Muscle of arm (tissue), 14 donors: ENCODE measurements at places on chromosomes 16 and 17. TPM values are rescaled to one million over a fixed set of nuclear protein-coding genes. Genes with fewer than 3 reads are reported as not detected.

DNA sequence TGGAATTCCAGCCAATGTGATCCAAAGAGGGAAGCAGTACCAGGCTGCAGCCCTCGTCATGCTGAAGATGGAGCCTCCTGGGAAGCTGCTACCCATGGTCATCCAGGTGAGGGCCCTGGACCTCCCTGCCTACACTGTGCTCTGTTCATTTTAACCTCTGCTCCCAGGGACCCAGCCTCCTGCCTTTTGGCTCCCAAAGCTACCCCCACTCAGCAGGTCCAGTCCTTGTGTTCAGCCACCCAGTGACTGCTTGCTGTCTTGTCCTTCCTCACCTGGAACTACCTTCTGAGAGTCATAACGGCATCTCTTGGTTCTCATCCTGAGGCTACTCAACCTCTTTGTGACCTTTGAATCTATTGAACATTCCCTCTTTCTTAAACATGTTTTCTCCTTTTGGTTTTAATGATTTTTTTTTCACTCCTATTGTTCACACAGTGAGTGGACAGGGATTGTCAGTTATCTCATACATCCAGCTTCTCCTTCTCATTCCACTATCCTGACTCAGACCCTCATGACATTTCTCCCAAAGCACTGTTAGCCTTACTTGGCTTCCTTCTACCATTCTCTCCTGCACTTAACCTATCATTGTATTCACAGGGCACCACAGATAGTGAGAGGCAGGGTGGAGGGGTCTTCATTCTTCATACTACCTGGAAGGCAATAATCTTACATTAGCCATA is 53.3 kb downstream of the GOSR1 start:
- no peak for DNase-seq

DNA sequence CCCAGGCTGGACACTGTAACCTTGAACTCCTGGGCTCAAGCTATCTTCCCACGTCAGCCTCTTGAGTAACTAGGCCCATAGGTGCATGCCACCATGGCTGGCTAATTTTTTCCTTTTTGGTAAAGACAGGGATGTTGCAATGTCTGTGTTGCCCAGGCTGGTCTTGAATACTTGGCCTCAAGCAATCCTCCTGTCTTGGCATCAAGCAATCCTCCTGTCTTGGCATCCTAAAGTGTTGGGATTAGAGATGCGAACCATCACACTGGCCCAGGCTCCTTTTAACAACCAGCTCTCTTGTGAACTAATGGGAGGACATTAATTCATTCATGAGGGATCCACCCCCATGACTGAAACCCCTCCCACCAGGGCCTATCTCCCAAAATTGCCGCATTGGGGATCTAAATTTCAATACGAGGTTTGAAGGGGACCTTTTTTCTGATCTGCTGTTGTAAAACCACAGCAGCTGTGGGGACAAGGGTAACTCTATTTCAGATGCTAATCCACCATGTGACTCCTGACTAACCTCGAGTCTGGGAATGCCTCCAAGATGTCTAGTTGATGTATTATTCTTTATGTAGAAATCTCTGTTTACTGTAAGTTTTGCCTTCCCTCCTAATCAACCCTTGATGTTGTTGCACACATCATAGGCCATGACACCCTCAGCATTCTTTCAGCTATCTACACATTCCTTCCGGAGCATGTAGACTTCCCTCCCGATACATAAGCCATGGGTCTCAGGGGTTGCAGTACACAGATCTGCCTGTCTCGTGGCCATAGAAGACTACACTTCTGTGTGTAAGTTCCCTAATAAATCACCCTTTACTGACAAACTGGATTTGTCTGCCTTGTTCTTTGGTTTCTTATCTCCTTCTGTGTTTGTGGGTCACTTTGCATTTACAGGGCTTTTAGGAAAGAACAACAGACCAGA is 37.6 kb downstream of the RNF112 start:
- DNase-seq, result peak; percentile 79

- DNase-seq, result no peak
These were observed 449.8 kb downstream of the MAF start for GRCh38 chr16:79150632-79151310.

The TBC1D3E gene
- not detected for polyA plus RNA-seq
